ENCODE measurements at places on chromosomes 6 and 20. TPM values are rescaled to one million over a fixed set of nuclear protein-coding genes. Genes with fewer than 3 reads are reported as not detected.

GRCh38 chr6:38118791-38119365, 299.4 kb downstream of the ZFAND3 start:
- DNase-seq = peak; percentile 79

The IMPG1 gene
- total RNA-seq = 1.2 TPM

DNA sequence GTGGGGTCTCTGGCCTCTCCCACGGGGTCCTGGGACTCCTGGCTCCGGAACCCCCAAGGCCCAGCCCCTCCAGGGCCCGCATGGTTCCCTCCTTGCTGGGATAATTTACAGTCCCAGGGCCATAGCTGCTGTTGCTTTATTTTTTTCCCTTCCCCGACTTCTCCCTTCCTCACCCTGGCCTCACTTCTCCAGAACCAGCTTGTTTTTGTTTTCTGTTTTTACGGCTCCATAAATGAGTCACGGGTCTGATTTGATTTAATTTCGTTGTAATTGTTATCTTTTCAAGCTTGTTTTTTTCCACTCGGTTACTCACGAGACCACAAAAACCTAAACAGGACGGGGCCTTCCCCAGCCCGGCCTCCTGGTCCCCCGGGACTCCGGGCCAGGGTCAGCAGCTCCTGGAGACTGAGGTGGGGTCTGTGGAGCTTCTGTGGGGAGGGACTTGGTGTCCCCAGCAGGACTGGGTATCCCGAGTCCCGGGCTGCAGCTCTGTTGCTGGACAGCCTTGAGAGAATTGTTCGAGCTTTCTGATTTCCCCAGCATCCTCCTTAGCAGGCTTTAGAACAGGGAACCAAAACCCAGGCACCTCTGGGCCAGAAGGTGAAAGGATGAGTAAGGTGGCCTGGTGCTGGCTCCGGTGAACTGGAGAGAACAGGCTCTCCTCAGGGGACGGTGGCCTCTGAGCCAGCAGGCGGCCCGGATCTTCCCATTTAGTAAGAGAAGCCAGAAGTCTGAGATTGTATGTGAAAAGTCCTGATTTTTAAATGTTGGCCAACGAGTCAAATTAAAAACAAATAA, 94.9 kb downstream of the CEBPB start:
- DNase-seq = no peak

DNA sequence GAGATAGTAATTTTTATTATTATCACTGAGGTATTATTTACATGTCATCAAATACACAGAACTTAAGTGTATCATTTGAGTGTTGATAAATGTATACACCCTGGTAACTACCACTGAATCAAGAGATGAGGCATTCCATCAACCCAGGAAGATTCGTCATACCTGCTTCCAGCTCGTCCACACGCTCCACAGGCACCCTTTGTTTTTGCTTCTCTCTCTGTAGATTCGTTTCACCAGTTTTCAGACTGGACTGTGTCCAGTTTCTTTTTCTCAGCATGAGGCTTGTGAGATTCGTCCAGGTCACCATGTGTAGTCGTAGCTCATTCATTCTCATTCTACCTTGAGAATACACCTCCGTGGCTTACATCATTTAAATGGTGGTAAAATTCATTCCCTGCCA, 64.5 kb downstream of the BFSP1 start:
- no peak for DNase-seq

DNA sequence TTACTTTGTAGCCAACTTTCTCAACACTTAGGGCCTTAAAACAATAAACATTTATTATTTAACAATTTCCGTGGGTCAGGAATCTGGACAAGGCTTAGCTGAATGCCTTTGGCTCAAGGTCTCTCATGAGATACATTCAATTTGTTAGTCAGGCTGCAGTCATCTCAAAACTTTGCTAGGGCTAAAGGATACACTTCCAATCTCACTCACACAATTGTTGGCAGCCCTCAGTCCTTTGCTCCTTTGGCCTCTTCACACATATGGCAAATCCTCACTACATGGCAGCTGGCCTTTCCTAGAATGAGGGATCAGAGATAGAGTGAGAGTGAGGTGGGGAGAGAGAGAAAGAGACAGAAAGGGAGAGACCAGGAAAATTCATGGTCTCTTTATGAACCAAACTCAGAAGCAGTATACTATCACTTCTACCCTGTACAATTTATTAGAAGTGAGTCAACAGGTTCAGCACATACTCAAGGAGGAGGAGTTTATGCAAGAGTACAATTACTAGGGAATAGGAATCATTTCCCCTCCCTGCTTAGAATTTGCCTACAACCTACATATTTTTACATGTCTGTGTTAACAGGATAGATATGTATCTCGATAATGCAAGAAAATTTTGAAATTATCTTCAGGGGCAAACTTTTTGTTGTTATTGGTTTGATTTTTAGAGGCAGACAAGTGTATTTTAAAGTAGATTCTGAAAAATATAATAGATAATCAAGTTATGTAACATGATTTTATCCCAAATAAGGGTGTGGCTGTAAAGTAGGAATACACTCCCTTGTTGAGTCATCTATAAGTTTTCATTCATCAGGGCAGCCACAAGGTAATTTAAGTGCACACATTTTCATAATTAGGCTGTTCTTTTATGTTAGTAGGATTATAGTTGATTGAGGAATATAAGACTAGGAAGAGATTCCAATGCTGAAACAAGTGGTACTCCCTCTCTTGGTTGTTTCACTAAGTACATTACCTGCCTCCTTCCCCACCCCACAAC, 85.9 kb upstream of the HMGCLL1 start:
- DNase-seq = no peak

The CNBD2 gene
- 0.48 TPM for total RNA-seq

GRCh38 chr20:24776755-24777271, 172.3 kb upstream of the CST7 start:
- no peak for DNase-seq

The WDR27 gene
- total RNA-seq = 19.0 TPM

- peak; percentile 38 for DNase-seq
Measured at GRCh38 chr20:23094927-23095326, 8.8 kb upstream of the CD93 start.

- peak; percentile 43 for DNase-seq
Measured at GRCh38 chr6:150753371-150754064, 112.0 kb upstream of the MTHFD1L start.

- DNase-seq = no peak
Measured at GRCh38 chr6:33977606-33978411, 168.1 kb downstream of the GRM4 start.

The SNAP91 gene
- total RNA-seq = 0.72 TPM

DNA sequence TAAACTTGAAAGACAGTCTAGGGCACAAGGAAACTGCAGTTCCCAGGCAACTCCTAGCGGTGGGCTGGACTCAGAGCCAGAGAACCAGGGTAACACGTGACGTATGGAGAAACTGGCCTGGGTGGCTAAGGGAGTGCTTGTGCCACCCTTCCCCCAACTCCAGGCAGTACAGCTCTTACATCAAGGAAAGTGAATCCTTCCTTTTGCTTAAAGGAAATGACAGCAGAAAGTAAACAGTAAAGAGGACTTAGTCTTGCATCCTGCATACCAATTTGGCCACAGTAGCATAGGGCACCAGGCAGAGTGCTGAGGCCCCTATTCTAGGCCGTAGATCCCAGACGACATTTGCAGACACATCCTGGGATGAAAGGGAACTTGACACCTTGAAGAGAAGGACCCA, 322.8 kb downstream of the CD109 start:
- no peak for DNase-seq

The ARFGEF3 gene
- total RNA-seq = 4.6 TPM

DNA sequence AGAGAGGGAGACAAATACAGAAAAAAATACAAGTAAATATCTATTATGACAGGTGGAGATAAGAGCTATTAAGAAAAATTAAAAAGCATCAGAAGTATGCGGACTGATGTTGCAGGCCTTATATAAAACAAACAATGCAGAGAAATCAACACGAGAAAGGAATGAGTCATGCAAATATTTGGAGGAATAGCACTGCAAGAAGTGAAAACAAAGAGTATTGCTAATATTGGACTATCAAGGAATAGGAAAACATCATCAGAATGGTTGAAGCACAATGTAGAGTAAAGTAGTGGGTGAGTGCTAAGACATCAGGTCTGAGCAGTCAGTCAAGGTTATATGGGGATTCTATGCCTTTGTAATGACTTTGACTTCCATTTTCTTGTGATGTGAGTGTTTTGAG, 657.5 kb upstream of the GJE1 start:
- DNase-seq = no peak

DNA sequence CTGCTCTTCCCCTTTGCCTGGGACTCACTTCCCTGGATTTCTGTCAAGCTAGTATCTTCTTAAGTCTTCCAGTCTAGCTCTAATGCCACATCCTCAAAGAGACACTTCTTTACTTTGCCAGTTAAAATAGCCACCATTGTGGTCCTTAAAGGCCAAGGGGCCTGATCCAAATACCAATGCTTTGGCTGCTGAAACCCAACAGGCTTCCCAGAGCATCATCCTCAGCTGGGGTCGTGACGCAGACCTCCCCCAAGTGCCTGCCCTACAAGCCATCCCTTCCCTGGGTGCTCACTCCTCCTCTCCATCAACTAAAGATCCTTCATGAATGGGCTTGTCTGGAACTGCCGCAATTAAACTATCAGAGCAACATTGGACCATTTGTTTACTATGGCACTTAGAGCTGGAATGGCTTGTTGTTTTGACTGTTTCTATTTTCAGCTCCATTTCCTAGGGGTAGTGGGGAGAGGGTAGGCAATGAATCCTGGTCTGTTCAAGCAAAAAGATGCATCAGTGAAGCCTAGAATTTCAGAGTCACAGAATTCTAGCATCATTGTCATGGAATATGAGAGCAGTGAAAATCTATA, 79.6 kb upstream of the SIRPA start:
- DNase-seq = no peak

DNA sequence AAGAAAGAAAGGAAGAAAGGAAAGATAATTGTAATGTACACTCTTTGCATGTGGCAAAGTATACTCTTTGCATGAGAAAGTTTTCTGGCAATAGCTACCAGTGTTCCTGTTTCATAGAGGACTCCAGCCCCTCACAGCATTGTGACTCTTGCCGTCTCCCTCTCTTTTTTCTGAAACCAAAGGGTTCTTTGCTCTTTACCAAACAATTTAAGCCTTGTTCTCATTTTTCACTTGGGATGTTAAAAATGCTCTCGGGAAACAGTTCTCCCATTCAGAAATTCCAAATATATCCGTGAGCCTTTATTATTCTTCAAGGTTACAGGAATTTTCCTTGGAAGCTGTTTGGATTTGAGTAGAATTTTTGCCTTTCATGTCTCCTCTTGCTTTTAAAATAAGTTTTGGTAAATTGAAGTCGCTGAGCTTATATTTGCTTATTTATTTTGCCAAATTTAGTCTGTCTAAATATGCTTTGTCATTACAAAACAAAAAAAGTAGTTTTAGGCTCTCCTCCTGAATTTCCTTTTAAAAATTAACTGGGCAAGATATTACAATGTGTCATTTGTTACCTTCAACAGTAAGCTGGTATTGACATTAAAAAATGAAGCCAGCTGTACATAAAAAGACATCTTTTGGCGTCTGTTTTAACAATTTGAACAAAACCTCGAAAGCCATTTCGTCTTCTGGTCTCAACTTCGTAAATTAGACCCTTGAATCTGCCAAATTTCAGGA, 103.8 kb upstream of the ARMC2 start:
- no peak for DNase-seq

The GRIK2 gene
- 38.5 TPM for total RNA-seq

- DNase-seq = no peak
Measured at GRCh38 chr6:27962506-27962905, 5.5 kb downstream of the OR2B6 start.

DNA sequence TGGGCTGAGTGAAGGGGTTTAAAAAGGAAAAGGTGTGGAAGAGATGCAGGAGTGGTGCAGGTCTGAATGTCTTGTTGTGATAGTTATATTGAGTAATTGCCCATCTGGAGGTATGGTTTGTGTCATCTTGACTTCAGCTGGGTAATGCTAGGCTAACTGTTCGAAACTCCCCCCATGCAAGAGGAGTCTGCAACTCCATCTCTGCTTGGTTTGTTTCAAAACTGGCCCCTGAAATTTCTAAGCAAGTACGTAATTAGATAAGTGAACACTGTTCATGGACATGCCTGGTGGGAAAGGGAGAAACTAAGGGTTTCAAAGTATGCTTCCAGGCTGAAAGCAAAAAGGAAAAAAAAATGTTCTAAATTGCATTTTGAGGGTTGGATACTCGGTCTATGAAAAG, 17.1 kb downstream of the TTK start:
- no peak for DNase-seq

The MLN gene
- total RNA-seq = not detected

DNA sequence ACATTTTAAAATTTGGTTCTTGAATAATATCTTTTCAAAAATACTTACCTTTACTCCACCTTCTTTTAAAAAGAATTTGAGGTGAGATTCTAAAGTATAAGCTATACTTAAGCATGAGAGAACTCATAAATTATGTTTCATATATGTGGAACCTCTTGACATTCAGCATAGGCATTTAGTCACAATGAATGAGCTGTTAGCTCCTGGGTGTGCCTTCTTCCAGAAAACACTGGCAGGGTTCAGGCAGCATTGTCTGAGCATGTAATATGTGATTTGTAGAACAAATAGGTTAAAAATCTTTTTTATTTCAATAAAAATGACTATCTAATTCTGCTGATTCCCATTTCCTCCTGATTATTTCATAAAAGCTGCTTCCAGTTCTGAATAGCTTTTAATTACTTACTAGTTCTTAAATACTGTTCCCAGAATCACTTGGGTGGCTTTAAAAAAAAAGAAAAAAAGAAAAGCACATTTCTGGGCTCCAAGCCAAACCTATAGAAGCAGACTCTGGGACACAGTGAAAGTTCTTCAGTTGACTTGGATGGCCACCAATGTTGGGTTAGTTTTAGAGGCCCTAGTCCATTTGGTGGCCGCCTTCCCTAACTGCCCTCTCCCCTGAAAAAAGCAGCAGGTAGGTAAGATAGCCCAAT, 20.2 kb downstream of the RNF8 start:
- DNase-seq = no peak

The EYA2 gene
- total RNA-seq = 2.2 TPM

GRCh38 chr20:54284928-54285704, 77.2 kb downstream of the PFDN4 start:
- no peak for DNase-seq

GRCh38 chr6:46876126-46876525, 45.6 kb downstream of the ADGRF5 start:
- DNase-seq = peak; percentile 7

The TTLL9 gene
- 5.8 TPM for total RNA-seq

GRCh38 chr6:161721511-161721910, 447.6 kb upstream of the AGPAT4 start:
- no peak for DNase-seq

DNA sequence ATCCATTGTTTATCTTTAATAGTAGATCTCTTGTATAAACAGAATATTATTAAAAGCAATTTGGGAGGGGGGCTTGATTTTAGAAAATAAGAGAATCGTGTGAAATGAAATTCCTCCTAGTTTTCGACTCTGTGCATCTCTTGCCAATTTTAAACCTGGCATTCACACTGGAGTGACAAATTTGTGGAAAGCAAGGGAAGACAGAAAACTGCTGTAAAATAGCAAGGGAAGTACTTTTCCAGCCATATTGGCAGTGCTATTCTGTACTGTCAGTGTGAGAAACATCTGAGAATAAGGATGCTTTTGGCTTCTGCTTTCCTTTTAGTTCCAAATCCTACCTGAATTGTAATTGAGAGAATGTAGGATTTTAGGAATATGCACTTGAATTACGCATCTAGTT, 40.2 kb downstream of the TOP1 start:
- DNase-seq = no peak
